HFFc6 (cell line): ENCODE measurements at places on chromosomes 11 and 22.

GRCh38 chr22:17972385-17973191 lies 51.8 kb downstream of the MICAL3 start:
- H3K27ac ChIP-seq = peak overlapping the region; percentile 96
- H3K27me3 ChIP-seq = peaks cover 4% of the 10 kb centered on the region; the same call in 1 of the 2 replicates
- peaks cover 53% of the 10 kb centered on the region for H3K4me1 ChIP-seq
- peaks cover 10% of the 10 kb centered on the region for H3K36me3 ChIP-seq

DNA sequence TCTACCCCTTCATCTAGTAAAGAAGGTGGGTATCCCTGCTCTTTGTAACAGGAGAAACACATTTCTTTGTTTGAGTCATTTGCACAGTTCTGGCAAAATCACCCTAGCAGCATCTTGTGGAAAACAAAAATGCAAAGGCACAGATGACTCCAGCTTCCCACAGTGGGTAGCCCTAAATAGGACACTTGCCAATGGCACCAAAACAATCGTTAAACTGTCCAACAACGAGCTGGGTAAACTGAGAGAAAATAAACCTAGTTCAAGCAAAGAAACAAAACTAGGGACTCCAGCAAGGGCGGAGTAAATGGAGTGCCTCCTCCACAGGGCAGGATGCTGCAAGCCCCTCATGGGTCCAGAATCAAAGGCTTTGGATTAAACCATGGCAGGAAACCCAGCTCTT lies 239.5 kb downstream of the NTM start:
- DNase-seq = peak; percentile 10
- no peak overlapping the region for H3K4me3 ChIP-seq
- H3K27ac ChIP-seq = peak overlapping the region; percentile 40
- H3K4me1 ChIP-seq = peaks cover 23% of the 10 kb centered on the region

DNA sequence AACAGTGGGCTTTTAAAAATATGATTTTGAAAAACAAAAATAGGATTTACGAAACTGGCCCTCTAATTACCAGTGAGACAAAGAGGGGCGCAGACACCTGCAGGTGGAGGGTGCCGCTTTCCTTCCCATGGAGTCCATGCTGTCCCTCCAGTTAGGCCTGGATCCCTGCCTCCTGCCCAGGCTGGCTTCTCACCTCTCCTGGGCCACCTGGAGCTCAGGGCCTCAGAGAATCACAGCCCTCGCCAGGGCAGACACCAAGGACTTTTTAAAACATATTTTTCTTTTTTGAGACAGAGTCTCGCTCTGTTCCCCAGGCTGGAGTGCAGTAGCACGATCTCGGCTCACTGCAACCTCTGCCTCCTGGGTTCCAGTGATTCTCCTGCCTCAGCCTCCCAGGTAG lies 1437.2 kb downstream of the TBC1D22A start:
- H3K27ac ChIP-seq = no peak overlapping the region
- DNase-seq = no peak
- H3K36me3 ChIP-seq = peaks cover 5% of the 10 kb centered on the region
- no peaks in the 10 kb centered on the region for H3K4me1 ChIP-seq
- H3K27me3 ChIP-seq = no peaks in the 10 kb centered on the region
- no peak overlapping the region for H3K4me3 ChIP-seq

DNA sequence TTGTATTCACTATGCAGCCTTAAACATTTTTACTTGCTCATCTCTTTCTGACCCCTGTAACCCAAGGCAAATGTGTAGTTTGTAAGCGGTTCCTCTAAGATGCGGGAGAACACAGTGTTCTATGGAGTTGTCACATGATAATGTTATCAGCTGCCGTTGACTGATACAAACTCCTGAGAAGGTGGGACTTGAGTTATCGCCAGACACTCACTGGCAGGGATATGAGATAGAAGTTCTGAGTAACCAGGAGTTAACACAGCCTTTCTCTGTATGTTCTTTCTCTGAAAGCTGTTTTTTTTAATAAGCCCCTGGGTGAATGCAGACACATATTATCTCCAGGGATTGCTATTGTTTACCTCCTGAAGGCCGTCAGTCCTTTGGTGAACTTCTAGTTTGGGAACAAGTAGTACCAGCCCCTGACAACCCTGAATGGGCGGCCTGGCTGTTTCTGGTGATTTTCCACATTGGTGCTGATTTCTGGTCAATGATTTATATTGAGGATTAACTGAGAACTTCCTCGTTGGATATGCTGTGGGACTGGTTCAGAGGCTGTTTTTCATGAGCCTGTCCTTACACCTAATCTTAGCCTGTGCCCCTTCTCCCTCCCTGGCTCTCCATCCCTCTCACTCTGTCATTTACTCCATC lies 155.3 kb upstream of the RASSF10 start:
- no peak for DNase-seq
- peak overlapping the region; percentile 67 for H3K27ac ChIP-seq
- H3K36me3 ChIP-seq = peaks cover 29% of the 10 kb centered on the region
- H3K4me1 ChIP-seq = peaks cover 70% of the 10 kb centered on the region
- peaks cover 11% of the 10 kb centered on the region; the same call in 1 of the 2 replicates for H3K27me3 ChIP-seq

DNA sequence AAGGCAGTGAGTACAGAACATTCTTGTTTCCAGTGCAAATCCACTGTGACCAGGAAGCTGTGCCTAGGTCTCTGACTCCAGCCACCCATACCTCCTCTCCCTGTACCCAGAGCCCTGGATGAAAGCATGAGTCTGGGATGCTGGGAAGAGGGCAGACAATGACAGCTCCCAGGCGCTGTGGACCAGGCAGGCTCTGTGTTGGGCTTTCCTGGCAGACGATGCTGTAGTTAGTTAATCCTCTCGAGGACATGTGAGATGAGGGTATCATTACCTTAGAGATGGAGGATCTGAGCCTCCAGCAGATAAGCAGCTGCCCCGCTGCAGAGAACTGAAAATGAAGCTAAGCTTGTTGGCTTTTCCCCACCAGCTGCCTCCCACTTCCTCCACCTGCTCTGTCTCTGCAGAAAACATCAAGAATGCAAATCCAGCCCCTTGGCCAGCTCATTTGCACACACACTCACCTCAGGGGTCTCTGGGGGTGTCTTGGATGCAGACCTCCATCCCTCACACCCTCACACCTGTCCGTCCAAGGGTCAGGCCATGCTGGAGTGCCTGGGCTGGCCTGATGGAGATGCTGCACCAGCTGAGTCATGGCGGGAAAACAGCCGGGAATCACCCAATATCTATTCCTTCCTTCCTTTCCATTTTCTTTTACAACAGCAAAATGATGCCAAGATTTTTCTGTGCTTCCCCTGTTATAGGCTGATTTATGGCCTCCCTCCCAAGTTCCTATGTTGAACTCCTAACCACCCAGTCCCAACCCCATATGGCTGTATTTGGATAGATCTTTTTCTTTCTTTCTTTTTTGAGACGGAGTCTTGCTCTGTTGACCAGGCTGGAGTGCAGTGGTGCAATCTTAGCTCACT lies 94.9 kb upstream of the SEPTIN5 start:
- no peak overlapping the region for H3K4me3 ChIP-seq
- no peaks in the 10 kb centered on the region; the same call in 1 of the 2 replicates for H3K4me1 ChIP-seq
- H3K36me3 ChIP-seq = no peaks in the 10 kb centered on the region
- no peak for DNase-seq
- H3K27ac ChIP-seq = no peak overlapping the region

GRCh38 chr11:13101644-13102512 lies 92.8 kb downstream of the RASSF10 start:
- H3K4me1 ChIP-seq = peaks cover 11% of the 10 kb centered on the region
- DNase-seq = no peak
- no peaks in the 10 kb centered on the region for H3K36me3 ChIP-seq
- H3K4me3 ChIP-seq = no peak overlapping the region
